Activated CD4-positive, alpha-beta memory T cell treated with anti-CD3 and anti-CD28 coated beads for 36 hours (primary cell): ENCODE measurements at places on chromosomes 3 and 15. TPM values are rescaled to one million over a fixed set of nuclear protein-coding genes. Genes with fewer than 3 reads are reported as not detected.
A peak's percentile ranks its signal among the peaks of the same experiment; 100 is the strongest.

FANCD2OS gene
- not detected for total RNA-seq

KNG1 gene
- not detected for total RNA-seq

- H3K4me3 ChIP-seq, result peak overlapping the region; percentile 64
- H3K27me3 ChIP-seq, result no peaks in the 10 kb centered on the region
- H3K4me1 ChIP-seq, result peaks cover 85% of the 10 kb centered on the region
- H3K36me3 ChIP-seq, result peaks cover 31% of the 10 kb centered on the region
- peak; percentile 75 for DNase-seq
Measured at GRCh38 chr15:45645026-45645980, 10.5 kb downstream of the SQOR start.

- H3K27ac ChIP-seq, result no peak overlapping the region
- H3K4me1 ChIP-seq, result no peaks in the 10 kb centered on the region
- no peaks in the 10 kb centered on the region for H3K36me3 ChIP-seq
- no peak overlapping the region for H3K4me3 ChIP-seq
- DNase-seq, result no peak
Measured at GRCh38 chr3:181756645-181757297, 45.0 kb downstream of the SOX2 start.

GRCh38 chr3:129552287-129553050 is 9.5 kb downstream of the H1-8 start:
- no peak overlapping the region for H3K27ac ChIP-seq
- DNase-seq, result no peak
- H3K27me3 ChIP-seq, result no peaks in the 10 kb centered on the region
- no peaks in the 10 kb centered on the region for H3K36me3 ChIP-seq
- H3K4me3 ChIP-seq, result no peak overlapping the region
